ENCODE measurements at places on chromosomes 5 and 9.

DNA sequence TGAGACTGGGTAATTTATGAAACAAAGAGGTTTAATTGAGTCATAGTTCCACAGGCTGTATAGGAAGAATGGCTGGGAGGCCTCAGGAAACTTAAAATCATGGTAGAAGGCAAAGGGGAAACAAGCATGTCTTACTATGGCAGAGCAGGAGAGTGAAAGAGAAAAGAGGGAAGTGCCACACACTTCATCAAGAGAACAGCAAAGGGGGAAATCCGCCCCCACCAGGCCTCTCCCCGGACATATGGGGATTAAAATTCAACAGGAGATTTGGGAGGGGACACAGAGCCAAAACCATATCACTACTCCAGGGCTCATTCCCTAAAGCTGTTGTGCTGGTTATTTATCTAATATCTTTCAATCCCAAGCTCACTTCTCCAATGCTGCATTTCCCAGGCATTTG, 50.2 kb upstream of the NR3C1 start:
- no peak for DNase-seq

DNA sequence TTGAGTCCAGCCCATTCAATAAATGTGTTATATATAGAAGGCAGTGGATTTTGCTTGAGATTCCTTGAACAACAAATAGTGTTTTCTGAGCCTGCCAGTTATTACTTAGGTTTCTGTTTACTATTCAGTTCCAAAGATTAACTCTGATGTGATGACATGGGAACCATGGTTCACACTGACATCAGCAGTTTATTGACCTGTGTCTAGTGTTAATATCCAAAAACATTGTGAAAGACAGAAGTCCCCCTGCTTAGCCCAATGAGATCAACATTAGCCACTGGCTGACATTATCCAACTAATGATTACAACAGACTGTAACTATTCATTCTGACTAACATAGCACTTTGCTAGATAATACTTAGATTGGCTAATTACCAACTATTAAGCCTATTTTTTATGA, 14.9 kb downstream of the APBA1 start:
- no peak for DNase-seq

DNA sequence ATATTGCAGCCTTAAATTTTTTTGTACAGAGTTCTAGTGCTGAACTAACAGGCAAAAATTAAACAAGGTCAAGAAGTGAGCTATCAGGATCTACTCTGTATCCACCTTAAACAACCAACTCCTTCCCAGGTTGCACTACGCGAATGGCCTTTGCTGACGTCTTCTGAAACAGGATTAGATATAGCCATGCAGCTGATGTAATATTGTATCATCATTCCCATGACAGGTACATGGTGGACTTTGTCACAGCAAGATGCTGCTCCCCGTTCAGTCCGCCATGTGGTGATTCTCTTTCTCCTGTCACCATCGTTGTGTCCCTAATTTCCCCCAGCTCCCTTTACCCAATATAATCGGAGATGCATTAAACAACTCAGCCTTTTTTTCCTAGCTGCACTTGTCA, 328.9 kb downstream of the DEPDC1B start:
- no peak for DNase-seq

DNA sequence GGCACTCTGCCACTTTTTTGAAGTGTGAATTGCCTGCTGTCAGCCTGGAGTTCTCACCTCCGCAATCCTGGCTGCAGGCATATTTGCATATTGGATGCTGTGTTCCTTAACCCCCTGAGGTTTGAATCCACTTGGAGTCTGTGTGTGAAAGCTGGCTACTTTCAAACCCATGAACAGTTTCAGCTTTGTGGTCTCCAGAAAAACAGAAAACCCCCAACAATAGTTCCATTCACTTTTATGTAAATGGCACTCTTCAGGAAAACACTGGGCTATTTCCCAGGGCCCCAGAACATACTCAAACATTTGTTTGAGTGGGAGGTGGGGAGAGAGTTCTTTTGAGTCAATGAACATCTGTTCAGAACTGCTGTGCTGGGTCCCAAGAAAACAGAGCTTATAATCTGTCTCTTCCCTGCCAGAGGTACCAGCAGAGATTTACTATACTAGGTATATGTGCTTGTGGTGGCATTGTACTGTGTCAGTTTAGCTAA, 5.0 kb downstream of the NUDT2 start:
- DNase-seq: no peak

DNA sequence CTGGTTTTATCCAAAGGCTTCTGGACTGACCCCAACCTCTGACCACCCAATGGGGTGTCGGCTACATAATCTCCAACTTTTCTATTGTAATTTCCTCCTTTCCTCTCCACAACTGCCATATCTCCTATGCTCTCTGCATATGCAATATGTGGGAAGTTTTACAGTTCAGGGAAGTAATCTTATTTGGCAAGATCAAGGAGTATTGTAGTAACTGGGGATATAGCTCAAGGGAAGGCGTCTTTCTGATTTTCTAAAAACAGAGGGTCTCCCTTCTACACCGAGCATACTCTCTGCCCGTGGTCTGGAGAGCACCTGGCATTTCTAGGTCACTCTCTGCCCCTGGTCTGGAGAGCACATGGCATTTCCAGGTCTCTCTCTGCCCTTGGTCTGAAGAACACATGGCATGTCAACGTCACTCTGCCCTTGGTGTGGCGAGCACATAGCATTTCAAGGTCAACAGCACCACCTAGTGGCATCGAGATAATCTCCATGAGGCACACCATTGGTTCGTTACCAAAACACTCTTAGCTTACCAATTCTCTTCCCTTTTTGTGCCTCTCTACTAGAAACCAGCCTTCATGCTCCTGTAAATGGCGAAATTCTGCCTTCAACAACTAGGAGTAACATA, 616.4 kb upstream of the NUDT12 start:
- DNase-seq: no peak

DNA sequence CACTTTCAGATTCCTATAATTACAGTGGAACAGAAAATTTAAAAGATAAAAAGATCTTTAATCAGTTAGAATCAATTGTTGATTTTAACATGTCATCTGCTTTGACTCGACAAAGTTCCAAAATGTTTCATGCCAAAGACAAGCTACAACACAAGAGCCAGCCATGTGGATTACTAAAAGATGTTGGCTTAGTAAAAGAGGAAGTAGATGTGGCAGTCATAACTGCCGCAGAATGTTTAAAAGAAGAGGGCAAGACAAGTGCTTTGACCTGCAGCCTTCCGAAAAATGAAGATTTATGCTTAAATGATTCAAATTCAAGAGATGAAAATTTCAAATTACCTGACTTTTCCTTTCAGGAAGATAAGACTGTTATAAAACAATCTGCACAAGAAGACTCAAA, 29.5 kb downstream of the ZFYVE16 start:
- no peak for DNase-seq

DNA sequence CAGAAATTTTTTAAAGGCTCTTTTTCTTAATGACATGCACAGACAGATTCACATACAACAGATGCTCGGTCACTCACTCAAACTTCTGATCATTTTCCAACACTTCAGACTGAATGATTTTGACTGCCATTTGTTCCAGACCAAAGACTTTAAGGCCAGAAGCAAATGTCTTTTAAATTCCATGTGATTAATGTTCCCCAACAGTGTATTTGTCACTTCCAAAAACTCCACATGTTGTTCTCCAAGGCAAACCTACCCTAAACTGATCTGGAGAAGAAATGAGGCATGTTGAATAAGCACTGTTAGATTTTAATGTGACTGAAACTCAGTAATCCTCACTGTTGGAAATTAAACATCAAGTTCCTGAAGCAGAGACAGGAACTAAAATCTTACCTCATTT, 366.7 kb downstream of the GABRG2 start:
- no peak for DNase-seq

GRCh38 chr9:87535817-87536539, 38.3 kb downstream of the DAPK1 start:
- DNase-seq: no peak

- no peak for DNase-seq
Observed at GRCh38 chr9:119095072-119095471, 274.2 kb downstream of the BRINP1 start.

DNA sequence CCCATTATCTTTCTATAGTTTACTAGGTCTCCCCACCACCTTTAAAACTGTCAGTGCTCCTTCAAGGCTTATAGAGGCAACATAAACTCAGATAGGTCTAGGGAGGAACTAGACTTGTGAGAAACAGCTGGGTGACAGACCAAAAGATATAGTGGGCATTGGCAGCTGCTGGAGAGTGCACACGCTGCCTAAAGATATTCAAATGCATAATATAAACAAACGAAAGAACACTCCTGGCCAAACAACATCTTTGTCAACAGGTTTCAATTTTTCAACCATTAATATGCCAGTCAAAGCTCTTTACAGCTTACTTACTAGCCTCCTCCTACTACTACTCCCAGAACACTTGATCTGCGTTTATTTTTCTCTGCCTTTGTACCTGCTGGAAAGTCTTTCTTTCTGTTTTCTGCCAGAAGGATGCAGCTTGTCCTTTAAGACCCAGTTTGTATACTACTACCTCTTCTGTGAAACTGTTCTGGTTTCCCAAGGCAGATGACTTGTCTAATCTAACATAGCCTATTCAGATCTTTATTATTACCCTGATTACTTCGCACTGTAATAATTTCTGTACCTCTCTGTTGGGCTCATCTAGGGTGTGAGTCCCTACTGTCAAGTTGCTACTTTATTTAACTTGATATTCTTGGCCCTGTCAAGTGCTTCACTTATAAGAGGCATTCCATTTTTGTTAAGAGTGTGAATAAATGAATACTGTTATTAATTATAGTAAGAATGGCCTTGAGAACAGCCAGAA, 14.3 kb downstream of the KDM3B start:
- DNase-seq: no peak

All from activated naive CD4-positive, alpha-beta T cell (primary cell).